ENCODE measurements at places on chromosomes 13 and 19. TPM values are rescaled to one million over a fixed set of nuclear protein-coding genes. Genes with fewer than 3 reads are reported as not detected.
A peak's percentile ranks its signal among the peaks of the same experiment; 100 is the strongest.

- DNase-seq = no peak
- no peaks in the 10 kb centered on the region for H3K4me1 ChIP-seq
- H3K4me3 ChIP-seq = no peak overlapping the region
- no peaks in the 10 kb centered on the region for H3K27me3 ChIP-seq
- no peaks in the 10 kb centered on the region for H3K36me3 ChIP-seq
Observed at GRCh38 chr19:43362745-43363144, 9.3 kb downstream of the CD177 start.

- H3K4me1 ChIP-seq = no peaks in the 10 kb centered on the region
- H3K27ac ChIP-seq = no peak overlapping the region
- H3K4me3 ChIP-seq = no peak overlapping the region
- H3K27me3 ChIP-seq = no peaks in the 10 kb centered on the region
- H3K36me3 ChIP-seq = no peaks in the 10 kb centered on the region
Observed at GRCh38 chr13:22538400-22538799, 642.4 kb upstream of the SGCG start.

DNA sequence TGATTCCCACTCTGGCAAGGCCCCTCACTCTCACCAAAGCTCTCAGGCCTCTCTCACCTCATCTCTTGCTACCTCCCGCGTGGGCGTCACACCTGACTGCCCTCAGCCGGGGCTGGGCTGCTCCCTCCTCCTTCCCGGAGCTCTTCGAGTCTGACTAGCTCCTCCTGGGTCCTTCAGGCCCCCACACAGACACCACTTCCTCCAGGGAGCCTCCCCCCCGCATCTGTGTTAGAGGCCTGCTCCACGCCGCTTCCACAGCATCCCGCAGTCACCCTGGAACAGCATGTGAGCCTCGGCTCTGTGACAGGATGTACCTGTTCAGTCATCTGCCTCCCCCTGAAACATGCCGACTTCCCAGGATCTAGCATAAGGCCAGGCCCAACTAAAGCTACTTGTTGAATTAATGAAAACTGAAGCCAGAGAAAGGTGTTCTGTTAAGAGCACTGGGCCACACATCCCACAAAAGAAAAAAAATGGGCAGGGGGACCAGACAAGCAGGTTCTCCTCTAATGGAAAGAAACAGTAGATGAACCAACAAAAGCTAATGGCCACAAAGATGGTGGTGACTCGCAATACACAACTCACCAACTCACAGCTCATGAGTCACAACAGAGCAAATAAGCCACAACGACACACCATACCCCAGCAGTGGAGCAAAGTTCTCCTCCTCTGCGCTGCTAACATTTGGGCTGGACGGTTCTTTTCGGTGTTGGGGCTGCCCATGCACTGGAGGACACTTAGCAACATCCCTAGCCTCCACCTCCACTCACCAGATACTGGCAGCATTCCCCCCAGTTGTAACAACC lies 3.0 kb downstream of the PPP6R1 start:
- H3K27ac ChIP-seq = peak overlapping the region; percentile 33
- no peaks in the 10 kb centered on the region for H3K36me3 ChIP-seq
- DNase-seq = no peak
- H3K4me3 ChIP-seq = no peak overlapping the region
- H3K4me1 ChIP-seq = peaks cover 49% of the 10 kb centered on the region
- H3K27me3 ChIP-seq = no peaks in the 10 kb centered on the region

DNA sequence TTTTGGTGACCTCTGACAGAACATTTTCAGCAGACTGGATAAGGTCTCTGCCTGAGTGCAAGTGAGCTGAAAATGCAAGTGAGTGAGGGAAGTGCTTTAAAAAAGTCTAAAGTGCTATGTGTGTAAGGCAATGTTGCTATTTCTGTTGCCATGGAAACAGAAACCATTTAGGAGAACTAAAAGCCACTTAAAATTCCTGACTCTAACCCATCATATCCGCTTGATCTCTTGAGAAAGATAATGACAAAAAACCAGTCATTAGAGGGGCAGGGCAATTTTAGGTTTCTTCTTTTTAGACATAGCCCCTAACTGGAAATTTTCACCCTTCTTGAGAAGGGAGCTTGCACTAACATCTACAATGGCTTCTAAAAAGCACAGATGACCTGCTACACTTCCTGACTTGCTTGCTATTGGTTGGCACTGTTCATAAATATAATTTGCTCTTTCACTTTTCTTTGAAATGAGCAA lies at the start of gene CYSLTR2:
Gene CYSLTR2, plus strand, starts transcription at position 458 of the 468 bp plus-strand sequence. CDS start 52,889 bp downstream, outside the sequence.
- no peak within 1 kb of the TSS for H3K27ac ChIP-seq
- peaks cover 4% of the 10 kb centered on the region for H3K4me1 ChIP-seq
- H3K4me3 ChIP-seq = no peak within 1 kb of the TSS
- no peaks in the 10 kb centered on the region for H3K36me3 ChIP-seq

DNA sequence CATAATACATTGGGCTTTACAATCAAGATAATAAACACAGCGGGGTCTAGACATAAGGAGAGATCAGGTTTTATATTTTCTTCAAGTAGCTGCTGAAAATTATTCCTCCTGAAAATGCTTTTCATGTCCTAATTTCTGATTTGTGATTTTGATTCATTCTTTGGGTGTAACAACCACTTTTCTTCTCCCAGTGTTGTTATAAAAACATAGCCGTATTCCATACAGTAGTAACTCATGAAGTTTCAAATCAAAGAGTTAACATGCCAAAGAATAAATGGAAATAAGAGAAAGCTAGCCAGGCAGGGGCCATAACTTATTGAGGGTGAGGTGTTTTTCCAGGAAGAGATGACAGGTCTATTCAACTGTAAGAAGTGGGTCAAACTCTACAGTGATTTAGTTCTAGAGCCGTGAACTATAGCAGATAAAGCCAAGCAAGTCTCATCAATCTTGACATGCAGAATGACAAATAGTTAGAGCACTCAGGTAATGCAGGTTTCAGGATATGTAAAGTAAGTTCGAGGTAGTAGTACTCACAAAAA lies 934.4 kb upstream of the SLITRK1 start:
- no peaks in the 10 kb centered on the region for H3K36me3 ChIP-seq
- H3K27me3 ChIP-seq = no peaks in the 10 kb centered on the region
- DNase-seq = no peak

DNA sequence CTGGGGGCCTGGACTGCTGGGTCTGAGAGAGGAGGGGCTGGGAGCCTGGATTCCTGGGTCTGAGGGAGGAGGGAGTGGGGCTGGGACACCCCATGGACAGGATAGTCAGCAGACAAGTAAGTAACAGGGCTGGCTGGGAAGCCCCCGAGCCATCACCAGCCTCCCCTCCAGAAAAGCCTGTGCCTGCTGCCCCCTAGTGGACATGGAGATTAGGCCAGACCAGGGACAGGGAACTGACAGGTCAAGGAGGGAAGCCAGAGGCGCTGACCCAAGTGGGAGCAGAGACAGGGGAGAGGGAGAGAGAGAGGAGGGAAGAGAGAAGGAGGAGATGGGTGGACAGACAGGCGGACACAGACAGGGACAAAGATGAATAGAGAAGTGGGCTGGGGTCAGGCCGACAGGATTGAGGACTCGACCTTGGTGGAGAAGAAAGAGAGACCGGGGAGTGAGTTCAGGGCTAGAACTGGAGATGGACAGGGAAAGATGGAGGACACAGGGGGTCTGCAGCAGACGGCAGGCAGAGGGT lies 6.7 kb upstream of the ERFL start:
- H3K27me3 ChIP-seq = no peaks in the 10 kb centered on the region
- no peaks in the 10 kb centered on the region for H3K36me3 ChIP-seq
- H3K4me3 ChIP-seq = no peak overlapping the region
- H3K27ac ChIP-seq = no peak overlapping the region
- no peaks in the 10 kb centered on the region for H3K4me1 ChIP-seq

DNA sequence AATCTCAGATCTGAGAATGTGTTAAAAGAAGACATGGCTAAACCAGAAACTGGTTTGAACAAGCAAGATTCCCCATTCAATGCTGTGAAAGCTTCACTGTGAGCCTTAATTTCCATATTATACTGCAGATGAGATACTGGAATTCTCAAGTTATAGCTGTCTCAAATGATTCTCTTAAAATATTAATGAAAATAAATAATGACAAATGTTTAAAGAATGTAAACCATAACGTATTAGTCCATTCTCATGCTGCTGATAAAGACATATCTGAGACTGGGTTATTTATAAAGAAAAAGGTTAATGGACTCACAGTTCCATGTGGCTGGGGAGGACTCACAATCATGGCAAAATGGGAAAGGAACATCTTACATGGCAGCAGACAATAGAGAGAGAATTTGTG lies 667.8 kb downstream of the SLITRK1 start:
- DNase-seq = no peak
- no peak overlapping the region for H3K4me3 ChIP-seq

The FCER2 gene
- total RNA-seq = not detected

GRCh38 chr13:75319254-75319653 lies 162.7 kb downstream of the TBC1D4 start:
- no peaks in the 10 kb centered on the region for H3K36me3 ChIP-seq
- H3K4me3 ChIP-seq = no peak overlapping the region
- H3K27ac ChIP-seq = no peak overlapping the region

DNA sequence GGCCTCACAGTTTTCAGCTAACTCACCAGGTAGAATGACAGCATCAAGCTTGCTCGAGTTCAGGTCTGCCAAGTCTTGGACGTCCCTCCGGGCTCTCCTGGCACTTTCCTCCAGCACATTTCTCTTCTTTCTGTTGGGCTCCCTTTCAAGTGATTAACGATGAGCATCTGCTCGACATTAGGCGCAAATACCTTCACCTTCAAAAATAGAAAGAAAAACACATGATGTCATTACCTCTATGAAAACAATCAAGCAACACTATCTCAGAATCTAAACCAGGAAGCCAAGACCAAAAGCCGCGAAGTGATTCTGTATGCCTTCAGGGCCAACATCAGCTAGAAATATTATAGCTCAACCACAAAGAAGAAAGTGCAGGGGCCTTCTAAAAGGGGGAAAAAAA lies 15.4 kb upstream of the CLN5 start:
- DNase-seq = no peak
- no peak overlapping the region for H3K4me3 ChIP-seq

The PSG2 gene
- not detected for total RNA-seq

DNA sequence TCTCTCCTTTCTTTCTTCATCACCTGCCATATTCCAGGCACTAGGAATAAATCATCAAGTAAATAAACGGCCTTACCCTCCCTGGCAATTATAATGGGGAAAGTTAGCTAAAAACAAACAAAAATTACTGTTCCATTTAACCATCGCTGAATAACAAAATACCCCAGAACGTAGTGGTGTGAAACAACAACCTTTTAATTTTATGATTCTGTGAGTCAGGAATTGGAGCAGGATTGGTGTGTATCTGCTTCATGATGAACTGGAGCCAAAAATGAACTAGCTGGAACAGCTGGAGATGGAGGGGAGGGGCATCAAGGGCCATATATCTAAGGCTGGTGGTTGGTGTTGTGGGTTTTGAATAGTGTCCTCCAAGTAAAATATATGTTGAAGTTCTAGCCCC lies 3.7 kb upstream of the CADM4 start:
- H3K4me1 ChIP-seq = peaks cover 11% of the 10 kb centered on the region
- DNase-seq = no peak
- H3K27ac ChIP-seq = no peak overlapping the region
- no peaks in the 10 kb centered on the region for H3K36me3 ChIP-seq
- no peak overlapping the region for H3K4me3 ChIP-seq

- no peak for DNase-seq
- H3K36me3 ChIP-seq = no peaks in the 10 kb centered on the region
- no peaks in the 10 kb centered on the region for H3K27me3 ChIP-seq
- H3K4me1 ChIP-seq = no peaks in the 10 kb centered on the region
- H3K27ac ChIP-seq = no peak overlapping the region
Observed at GRCh38 chr13:77374786-77375185, 47.9 kb upstream of the MYCBP2 start.

The FPR1 gene
- total RNA-seq = 17.0 TPM

DNA sequence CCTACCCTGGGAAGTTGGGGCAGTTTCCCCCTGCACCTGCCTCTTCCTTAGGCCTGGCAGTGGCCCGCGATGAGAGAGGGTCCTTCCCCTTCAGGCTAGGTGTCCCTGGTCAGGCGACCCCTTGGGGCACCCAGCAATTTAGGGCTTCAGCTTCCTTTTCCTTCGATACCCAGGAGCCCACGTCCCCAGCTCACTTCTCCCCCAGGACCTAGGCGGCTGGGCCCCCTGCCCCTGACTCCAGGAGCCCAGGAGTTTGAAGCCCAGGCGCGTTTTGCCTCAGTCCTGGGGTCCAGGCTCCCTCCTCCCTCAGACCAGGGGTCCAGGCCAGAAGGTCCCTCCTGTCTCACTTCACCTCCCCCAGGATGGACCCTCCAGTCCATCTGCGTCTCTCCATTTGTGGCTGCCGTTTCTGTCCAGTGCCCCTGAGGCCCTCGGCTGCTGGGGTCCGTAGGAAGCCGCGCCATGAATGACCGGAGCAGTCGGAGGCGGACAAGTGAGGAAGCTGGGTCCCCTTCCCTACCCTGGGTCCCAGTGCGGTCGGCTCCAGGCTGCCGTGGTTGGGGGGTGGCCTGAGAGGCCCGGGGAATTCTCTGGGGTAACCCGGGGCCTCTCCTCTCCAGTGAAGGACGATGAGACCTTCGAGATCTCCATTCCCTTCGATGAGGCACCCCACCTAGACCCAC lies 714 bp downstream of the CCDC106 start:
- no peak for DNase-seq
- peak overlapping the region; percentile 89 for H3K4me3 ChIP-seq
- peaks cover 30% of the 10 kb centered on the region for H3K4me1 ChIP-seq
- H3K27me3 ChIP-seq = no peaks in the 10 kb centered on the region

The URAD gene
- total RNA-seq = not detected

The CGB2 gene
- total RNA-seq = not detected

DNA sequence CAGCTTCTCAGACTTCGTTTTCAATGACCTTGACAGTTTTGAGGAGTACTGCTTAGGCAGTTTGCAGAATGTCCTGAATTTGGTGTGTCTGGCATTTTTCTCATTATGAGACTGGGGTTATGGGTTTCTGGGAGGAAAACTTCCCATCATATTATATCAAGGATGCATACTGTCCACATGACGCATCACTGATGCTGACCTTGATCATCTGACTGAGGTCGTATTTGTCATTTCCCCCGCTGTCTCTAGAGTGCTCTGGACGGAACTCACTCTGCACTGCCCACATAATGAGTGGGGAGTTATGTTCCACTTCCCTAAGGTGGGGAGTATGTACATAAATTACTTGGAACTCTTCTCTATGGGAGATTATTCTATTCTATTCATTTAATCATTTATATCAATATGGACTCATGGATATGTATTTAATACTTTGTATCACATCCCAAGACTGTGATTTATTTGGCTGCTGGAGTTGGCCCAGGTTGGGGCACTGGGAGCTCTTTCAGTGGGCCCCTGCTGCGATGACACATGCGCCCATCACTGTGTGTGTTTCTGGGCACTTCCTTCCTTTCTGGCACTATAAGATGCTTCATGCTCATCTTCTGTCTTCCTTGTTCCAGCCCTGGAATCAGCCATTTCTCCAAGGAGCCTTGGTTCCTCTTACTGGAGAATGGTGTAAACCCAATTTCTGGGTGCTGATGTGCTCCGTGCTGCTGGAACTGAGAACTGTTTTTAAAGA lies 138.6 kb downstream of the MIPEP start:
- no peak for DNase-seq
- H3K4me1 ChIP-seq = no peaks in the 10 kb centered on the region
- no peak overlapping the region for H3K27ac ChIP-seq
- H3K36me3 ChIP-seq = no peaks in the 10 kb centered on the region
- no peaks in the 10 kb centered on the region for H3K27me3 ChIP-seq
- H3K4me3 ChIP-seq = no peak overlapping the region
